Karpas-422 (cell line): ENCODE measurements at places on chromosomes 11 and 22. TPM values are rescaled to one million over a fixed set of nuclear protein-coding genes. Genes with fewer than 3 reads are reported as not detected.

Gene CELSR1
- total RNA-seq, result 0.11 and 0.51 TPM in 2 replicates

Gene PATE2
- not detected in 2 replicates for total RNA-seq

Gene SYCE3
- total RNA-seq, result not detected in 2 replicates

Gene SLCO2B1
- not detected in 2 replicates for total RNA-seq

Gene LSP1
- total RNA-seq, result 46.9 and 115 TPM in 2 replicates

Gene OR52N2
- not detected in 2 replicates for total RNA-seq

Gene OR8G5
- total RNA-seq, result not detected in 2 replicates

Gene FAM180B
- total RNA-seq, result not detected in 2 replicates

Gene CARD18
- not detected in 2 replicates for total RNA-seq

Gene CFAP300
- not detected in 2 replicates for total RNA-seq

Gene STX3
- 7.9 and 14.6 TPM in 2 replicates for total RNA-seq

Gene SLC36A4
- total RNA-seq, result 52.6 and 109 TPM in 2 replicates

Gene CRY2
- total RNA-seq, result 12.5 and 16.1 TPM in 2 replicates

Gene NCAM1
- total RNA-seq, result 0.29 and 0.75 TPM in 2 replicates
